ENCODE measurements at places on chromosomes 11 and 22.

- peak; percentile 61 for DNase-seq
Measured at GRCh38 chr22:23521441-23522113, 58.5 kb downstream of the IGLL1 start.

DNA sequence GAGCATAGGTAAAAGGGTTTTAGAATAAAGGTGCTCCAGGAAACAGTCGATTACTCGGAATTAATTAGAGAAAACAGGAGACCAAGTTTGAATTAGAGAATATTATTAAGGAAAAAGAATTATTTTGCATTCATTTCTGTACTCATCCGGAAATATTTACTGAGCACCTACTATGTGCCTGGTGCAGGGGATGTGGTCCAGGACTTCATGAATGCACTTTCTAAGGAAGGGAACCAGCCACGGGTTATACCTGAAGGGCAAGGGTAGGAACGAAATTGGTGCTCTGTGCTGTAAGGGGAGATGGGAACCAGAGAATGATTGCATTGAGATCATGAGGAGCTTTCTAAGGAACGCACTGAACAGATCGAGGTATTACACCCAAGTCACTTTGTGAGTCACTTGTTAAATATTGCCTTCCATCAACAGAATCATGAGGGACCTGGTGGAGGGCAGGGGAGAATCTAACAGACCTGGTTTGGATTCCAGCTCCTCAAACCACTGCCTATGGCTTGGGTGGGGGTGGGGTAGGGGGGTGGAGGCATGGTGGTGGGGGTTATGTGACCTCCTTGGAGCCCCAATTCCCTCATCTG lies 40.9 kb downstream of the C11orf96 start:
- no peak for DNase-seq

GRCh38 chr11:8671651-8672062 lies 10.8 kb downstream of the TRIM66 start:
- DNase-seq, result peak; percentile 75

DNA sequence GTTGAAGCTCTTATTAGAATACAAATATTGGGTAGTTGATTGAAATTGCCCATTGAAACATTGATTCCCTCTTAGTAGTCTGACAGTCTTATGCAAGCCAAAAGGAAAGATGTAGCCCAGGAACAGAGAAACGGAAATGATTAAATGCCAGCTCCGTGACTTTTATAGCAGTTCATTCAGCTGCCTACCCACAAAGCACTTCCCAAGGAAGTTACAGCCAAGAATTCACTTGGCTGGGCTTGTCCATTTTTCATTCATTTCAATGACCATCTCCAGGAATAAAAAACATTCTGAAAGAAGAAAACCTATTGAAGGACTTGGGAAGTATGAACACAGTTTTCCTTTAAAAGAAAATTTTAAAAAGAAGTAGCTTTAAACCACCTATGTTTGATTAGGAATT lies 62.0 kb downstream of the NCAM1 start:
- peak; percentile 28 for DNase-seq

DNA sequence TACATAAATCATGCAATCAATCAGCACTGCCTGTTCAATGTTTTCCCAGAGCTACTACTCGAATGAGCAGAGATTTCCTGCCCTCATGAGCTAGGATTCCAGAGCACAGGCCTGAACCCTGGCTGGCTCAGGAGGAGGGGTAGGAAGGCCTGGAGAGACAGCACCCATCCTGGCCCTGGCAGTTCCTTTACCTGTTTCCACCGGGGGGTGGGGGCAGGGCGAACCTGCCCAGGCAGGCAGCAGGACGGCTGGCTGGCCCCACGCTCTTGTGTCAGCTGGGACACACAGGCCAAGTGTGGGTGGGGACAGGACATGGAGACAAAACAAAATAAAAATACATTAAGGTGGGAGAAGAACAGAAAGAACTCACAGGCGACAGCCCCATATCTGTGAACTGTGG lies 109.8 kb upstream of the BID start:
- DNase-seq, result no peak

DNA sequence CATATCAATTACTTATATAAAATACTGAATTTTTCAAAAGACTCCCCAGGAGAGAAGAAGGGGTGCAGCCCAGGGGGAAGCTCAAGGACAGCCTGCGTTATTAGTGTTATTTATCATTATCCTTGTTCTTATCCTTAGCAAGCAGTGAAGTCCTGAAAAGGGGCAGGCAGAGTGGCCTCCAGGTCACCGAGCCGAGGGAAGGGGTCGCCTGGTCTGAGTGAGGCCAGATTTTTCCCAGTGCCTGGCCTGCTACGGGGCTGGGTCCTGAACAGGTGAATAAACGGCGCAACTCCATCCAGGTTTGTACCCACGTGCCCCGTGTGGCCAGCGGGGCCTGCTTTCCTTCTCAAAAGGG lies 123.7 kb downstream of the BRD1 start:
- no peak for DNase-seq
